ENCODE measurements at places on chromosomes 7 and 10.
A peak's percentile ranks its signal among the peaks of the same experiment; 100 is the strongest.

GRCh38 chr10:69248117-69248730 lies 28.1 kb downstream of the HKDC1 start:
- peak; percentile 48 for DNase-seq

DNA sequence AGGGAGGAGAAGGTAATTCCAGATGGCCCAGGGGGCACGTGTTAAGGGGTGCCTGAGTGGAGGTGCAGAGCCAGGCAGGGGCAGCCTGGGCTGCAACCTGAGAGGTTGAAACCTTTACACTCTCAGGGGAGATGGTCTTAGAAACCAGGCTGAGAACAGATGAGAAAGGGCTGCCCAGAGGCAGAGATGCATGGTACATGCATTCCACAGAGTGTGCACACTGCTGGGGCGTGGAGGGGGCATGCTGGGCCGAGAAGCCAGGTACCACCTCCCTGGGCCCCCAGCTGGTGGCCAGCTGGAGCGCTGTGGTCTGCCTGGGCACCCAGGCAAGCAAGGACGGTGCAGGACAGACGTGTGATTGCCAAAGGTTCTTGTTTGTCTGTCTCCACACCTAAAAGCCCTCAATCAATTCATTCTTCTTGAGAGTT lies 14.1 kb upstream of the CSGALNACT2 start:
- no peak for DNase-seq

DNA sequence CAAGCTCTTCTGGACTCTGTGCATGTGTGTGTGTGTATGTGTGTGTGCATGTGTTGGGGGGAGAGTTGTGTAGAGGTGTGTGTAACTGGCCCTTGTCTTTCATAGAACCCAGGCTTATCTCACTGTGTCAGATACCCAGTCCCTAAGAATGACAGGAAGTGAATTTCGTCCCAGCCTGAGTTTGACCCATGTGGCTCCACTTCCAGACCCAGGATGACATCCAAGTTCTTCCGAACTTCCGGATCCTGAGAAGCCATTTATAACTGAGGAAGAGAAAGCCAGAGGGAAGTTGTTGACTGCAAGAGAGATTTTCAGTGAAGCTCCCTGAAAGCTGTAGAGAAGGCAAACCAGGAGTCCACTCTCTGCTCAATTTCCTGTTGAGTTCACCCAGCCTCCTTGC lies 53.2 kb downstream of the ADRB1 start:
- no peak for DNase-seq

- DNase-seq = no peak
These were observed 3.1 kb downstream of the RGS10 start for GRCh38 chr10:119539359-119539825.

DNA sequence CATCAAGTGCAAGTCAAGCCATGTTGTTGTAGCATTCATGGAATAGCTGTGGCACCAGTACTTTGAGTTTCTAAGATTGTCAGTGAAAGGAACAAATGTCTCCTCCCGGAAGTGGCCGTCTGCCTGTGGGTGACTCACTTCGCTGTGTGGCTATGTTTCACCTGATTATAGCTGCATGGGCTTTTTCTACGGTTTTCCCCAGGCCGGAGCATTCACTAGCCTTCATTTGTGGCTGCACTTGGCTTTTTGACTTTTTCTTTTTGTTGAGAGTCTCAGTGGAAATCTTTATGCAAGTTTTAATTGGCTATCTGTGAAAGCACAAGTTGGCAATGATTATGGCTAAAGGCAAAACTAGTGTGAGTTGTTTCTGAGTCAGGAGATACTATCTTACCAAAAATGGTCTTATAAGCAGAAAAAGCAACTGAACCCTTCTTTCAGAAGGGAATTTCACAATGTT lies 35.0 kb downstream of the SRI start:
- DNase-seq = no peak

- no peak for DNase-seq
These were observed 87.0 kb downstream of the ADK start for GRCh38 chr10:74238031-74238431.

GRCh38 chr10:89262086-89263051 lies 10.8 kb upstream of the LIPA start:
- DNase-seq = no peak

- no peak for DNase-seq
These were observed 57.9 kb upstream of the EXOC6 start for GRCh38 chr10:92790440-92790839.

GRCh38 chr7:81657551-81657950 lies 112.3 kb downstream of the HGF start:
- no peak for DNase-seq

DNA sequence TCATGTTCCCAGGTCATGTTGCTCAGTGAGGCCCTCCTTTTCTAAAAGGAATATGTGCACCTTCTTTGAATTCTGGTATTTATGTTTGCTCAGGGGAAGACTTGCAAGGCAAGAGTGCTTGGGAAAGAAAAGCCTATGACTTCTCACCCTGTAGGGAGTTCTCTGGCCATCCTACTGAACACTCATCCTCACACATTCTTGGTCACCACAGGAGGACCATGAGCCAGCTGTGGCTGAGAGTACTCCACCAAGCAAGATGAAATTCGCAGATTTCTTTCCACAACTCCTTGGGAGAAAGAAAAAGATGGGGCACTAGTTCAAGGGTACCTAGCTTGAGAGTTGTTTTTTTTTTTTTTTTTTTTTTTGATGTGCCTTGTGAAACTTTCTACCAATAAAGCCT lies 179.6 kb downstream of the FZD1 start:
- DNase-seq = no peak

DNA sequence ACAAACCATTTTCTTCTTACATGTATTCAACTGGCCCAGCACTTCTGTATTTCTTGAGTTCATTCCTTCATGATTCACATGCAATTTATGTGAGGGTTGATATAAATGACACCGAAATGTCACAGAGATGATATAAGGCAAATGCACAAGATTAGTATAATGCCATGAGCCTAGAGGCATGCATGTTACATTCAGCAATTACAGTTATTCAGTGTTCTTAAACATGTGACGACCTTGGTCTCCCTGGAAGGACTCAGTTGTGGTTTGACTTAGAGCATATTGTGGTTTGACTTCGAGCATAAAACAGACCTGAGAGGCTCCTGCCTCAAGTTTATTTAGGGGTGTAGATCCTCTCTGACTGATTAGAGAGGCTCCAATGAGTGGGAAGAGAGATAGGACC lies 752.1 kb upstream of the POM121L12 start:
- DNase-seq = no peak

DNA sequence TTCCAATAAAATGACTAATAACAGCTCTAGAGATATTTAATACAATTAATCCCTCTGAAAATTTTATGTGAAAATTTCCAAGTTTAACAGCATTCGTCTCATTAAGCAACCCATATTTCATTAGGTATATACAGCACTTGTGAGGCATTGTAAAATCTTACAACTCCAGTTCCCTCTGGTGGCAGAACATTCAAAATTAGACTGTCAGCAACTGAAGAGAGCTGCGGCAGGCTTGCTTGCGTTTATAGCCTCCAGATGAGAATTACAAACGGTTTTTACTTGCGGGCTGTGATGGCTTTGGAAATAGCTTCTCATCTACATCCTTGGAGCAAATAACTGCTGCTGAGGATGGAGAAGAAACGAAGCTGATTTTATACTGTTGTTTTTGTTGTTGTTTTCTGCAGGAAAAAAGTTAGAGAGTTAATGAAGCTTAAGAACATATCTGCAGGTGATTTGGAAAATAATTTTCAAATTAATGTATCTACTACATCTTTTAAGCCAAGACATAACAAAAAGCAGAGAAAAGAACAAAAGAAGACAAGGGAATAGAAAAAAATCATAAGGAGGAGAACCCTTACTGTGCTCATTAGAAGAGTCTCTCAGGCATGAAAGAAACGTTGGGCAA lies 171.3 kb downstream of the MAGI2 start:
- peak; percentile 16 for DNase-seq

DNA sequence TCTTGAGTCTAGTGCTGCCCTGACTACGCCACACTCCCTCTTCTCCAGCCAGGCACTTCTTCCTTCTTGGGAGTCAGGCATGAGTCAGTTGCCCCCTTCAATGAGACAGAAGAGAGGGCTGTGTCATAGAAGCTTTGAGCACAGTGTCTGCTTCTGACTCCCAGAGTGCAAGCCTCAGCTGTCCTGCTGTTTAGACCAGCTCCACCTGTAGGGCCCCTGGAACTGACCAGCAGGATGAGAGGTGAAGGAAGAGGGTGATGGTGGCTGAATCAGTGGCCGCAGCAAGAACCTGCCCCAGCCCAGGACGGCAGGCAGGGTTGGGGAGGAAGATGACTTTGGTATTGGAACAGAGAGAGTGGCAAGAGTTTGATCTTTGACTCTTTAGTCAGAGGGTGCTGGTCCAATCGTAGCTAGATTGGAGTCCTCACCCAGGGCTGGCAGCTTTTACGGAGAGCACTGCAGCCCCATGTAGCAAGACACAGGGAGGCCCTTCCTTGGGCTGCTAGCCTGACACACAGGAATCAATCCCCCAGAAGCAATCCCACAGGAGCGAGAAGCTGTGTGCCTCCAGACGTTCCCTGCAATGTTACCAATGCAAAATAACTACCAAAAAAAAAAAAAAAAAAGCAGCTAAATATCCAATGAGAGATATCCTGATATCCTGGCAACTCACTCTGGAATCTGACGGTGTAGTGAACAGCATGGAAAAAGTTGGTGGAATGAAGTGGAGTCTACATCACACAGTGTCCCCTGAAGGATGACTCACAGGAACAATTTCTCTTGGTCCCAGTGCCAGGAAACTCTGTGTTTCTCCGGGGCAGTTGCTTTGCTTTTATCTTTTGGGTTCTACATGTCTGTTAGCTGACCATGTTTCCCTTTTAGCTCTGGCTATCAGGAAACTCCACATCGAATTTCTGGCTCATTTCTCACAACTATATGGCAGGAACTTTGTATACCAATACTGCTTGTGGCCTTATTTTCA lies 6.9 kb downstream of the C10orf62 start:
- DNase-seq = no peak

DNA sequence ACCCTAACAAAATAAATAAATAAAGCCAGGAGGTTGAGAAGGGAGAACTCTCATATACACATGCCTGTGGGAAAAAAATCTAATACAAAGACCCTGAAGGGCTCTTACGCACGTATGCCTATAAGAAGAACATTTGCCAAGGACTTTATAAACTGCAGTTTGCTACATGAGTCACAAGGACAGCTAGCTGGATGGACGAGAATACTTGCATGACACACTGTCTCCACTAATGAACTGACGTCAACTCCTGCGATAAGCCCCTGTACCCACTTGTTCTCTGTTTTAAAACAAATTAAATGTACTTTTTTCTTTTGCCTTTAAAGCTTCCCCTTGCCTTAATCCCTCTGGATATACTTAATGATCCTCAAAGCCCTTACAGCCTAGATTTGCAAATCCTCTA lies 374.6 kb upstream of the GHITM start:
- DNase-seq = no peak

GRCh38 chr7:3466261-3466660 lies 165.2 kb downstream of the SDK1 start:
- no peak for DNase-seq

- no peak for DNase-seq
These were observed 114.1 kb upstream of the IGFBP3 start for GRCh38 chr7:46035166-46035565.

GRCh38 chr7:129719980-129720732 lies 108.6 kb downstream of the NRF1 start:
- DNase-seq = no peak

DNA sequence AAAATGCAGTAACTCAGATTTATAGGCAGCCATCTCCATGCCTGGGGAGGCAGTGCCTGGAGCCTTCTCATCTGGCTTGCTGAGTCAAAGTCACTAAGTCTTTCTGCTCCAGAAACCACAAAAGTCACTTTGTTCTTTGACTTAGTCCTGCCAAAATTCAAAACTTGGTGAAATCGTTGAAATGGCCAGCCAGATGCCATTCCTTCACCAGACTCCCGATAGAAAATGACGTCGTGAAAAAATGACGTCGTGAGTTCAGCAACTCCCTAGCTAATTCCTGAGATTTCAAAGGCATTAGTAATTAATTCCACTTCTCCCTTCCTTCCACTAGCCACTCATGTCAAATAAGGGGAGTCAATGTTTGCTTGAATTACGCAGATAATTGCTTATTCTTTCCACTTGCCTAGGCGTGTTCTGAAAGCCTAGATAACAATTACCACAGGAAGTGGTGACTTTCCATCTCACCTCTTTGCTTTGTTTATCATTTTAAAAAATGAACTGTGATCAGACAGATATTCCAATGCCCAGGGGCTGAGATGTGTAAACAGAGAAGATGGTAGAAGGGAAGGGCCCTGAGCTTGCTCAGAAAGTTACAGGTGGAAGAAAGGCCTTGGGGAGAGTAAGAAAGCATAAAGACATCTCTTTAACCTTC lies 48.5 kb upstream of the OSBPL3 start:
- DNase-seq = no peak

DNA sequence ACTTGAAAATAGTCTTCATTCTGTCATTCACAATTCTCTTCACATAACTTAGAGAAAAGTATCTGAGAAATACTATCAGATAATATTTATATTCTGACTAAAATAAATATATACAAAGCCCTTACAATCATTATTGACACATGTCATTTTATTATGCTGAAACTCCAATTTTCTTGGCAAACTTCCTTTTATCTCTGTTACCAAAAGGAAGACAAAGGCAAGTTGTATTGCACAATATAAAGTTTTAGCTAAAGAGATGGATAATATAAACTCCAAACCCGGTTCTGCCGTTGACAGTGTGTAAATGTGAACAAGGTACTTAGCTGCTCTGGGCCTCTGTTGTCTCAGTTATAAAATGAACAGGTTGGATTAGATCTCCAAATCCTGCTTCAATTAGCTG lies 99.0 kb upstream of the MDFIC start:
- no peak for DNase-seq

DNA sequence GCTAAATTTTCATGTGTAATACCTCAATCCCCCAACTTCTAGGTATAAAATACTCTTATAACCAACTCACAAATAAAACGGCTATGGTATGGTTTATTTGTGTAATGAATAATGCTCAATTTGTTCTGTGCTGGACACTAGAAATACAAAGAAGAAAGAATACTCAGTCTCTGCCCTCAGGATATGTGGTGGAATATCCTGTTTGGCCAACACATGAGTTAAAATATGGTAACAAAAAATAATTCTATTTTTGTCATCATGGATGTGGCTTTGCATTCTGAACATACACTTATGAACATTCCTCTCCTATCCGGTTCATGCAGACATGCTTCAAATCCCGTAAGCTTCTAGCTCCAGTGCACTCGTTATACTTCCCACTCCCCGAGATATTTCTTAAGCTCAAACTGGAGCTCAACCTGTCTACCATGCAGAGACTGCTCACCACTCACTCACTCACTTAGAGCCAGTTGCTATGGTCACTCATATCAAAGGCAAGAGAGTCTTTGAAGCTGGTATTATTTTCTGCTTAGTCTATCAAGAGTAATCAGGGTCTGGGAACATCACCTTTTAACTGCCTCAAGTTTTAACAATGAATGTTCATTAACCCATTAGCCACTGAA lies 53.8 kb upstream of the SLC16A12 start:
- no peak for DNase-seq

- DNase-seq = no peak
These were observed 572.8 kb downstream of the REEP3 start for GRCh38 chr10:64093946-64094535.

- DNase-seq = no peak
These were observed 314.2 kb upstream of the KLF6 start for GRCh38 chr10:4099202-4099601.

All from iPS-NIHi11 (cell line).